Stimulated activated CD8-positive, alpha-beta memory T cell treated with anti-CD3 and anti-CD28 coated beads, Interleukin-4, amount 100 ng/mL, for 24 hours (primary cell): ENCODE measurements at places on chromosomes 13 and 19.

DNA sequence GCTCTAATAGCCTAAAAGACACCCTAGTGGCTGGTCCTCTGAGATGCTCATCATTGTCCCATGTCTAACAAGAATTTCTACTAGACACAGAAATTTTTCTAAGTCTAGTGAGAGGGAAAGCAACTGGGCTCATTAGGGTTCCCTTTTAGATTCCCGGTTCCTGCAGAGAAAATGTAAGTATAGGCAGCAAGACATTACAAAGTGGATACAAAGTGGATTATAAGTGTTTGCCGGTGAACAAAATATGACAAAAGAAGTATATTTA, 20.8 kb upstream of the TMTC4 start:
- no peak for DNase-seq

- no peak for DNase-seq
Observed at GRCh38 chr13:43401361-43401760, 378.0 kb downstream of the DNAJC15 start.

DNA sequence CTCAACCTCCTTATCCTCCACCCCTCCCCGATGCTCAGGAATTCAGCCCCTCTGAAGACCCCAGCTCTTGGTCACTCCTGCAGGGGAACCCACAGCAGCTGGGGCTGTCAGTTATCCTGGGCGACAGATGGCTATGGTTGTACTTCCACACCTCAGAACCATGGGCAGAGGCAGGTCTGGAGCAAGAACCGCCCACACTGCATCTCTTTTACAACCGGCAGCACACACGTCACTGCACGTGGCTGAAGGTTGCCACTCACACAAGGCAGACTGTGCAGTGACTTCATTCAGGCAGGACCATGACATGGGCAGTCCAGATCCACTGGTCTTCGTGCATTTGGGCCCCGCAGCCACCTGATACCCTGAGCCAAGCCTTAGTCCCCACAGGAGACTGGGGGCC, 21.5 kb upstream of the SDHAF1 start:
- no peak for DNase-seq

DNA sequence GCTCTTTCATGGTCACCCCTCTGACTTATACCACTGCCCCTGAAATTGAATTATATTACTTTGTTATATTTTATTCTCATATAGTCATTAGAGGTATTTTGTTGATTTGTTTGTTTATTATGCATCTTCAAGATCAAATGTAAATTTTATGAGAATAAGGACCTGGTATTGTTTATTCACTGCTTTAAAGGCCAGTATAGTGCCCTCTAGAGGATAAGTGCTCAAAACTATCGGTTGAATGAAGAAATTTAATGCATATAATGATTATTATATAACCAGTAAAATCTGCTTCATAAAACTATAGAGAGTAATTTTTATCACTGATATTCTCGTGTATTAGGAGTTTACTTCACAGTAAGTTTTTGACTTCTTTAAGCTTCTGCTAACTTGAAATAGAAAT, 1401.9 kb downstream of the SLITRK1 start:
- no peak for DNase-seq

DNA sequence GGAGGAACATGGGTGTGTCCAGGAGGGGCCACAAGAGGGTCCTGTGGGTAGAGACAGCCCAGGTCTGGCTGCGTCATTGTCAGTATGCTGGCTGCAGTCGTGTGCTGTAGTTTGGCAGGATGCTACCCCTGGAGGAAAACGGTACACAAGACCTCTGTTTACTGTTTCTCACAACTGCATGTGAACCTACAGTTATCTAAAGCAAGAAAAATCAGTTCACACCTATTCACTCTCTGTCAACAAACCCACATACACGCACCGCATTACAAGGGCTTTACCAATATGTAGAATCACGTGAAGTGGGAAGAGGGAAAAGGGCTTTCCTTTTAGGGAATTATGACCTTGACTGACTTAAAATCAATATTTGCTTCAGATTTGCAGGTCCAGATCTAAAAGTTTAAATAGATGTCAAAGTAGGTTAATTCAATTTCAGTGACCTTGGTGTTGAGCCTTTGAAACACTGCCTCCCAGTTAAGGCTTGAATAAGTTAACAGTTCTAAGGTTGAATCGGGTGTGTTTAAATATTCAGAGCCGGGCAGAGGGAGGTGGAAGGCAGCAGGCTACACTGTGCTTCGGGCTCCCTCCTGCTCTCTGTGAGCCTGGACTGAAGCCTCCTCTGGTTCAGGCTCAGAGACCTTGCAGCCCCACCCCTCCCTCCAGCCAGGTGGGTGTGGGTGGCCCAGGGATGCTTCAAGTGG, 17.2 kb upstream of the MCF2L start:
- no peak for DNase-seq

DNA sequence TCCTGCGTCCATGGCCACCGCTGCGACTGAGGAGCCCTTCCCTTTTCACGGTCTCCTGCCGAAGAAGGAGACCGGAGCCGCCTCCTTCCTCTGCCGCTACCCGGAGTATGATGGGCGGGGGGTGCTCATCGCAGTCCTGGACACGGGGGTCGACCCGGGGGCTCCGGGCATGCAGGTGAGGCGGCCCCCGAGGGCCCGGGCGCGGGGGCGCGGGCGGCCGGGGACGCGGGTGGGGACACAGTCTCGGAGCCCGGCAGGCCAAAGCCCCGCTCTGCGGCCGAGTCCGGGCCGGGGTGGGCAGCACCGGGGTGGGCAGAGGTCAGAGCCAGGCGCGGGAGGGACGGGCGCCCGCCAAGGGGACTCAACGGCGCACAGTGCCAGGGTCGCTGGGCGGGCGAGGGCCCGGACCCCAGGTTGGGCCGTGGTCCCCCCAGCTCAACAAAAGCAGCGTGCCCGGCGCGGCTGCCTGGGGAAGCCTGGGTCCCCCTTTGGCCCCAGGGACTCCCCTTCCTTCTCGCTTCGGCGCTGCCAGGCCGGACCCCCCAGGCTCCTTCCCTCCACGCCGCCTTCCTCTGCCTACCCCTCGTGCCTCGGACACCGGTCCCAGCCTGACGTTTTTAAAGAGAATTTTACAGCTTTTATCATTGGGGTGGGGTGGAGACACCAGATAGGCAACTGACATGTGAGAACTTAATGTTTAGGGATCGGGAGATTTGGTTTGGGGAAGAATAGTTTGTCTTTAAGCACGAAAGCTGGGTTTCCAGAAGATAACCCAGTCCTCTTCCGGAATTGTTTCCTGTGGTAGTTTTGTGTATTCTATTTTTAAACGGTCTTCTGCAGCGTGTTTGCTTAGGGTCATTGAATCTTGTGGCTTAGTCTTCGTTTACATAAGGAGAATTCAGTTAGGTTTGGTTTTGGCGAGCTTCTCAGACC, 509 bp downstream of the TPP2 start:
- DNase-seq = no peak

- no peak for DNase-seq
Observed at GRCh38 chr13:111659842-111660241, 339.4 kb downstream of the TEX29 start.

- DNase-seq = no peak
Observed at GRCh38 chr13:102191951-102192502, 209.8 kb downstream of the FGF14 start.

DNA sequence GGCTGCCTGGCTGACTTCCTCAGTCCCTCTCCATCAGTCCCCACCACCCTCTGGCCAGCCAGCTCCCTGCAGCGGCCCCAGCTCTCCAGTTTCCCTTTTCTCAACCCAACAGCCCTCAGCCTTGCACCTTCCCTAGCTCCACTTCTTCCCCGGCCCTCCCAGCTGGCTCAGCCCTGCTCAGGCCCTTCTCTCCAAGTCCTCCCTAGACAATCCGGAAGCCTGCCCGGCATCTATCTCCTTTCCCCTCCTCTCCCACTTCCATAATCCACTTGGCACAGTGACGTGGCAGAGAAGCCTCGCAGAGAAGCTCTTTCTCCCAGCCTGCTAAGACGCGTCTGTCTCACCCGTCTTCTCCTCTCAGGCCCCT, 1.1 kb downstream of the UBXN6 start:
- no peak for DNase-seq

- no peak for DNase-seq
Observed at GRCh38 chr19:32719611-32720059, at the start of gene TDRD12. TDRD12 (plus strand) TSS chr19:32719767; CDS start chr19:32720073, 306 bp downstream.

- no peak for DNase-seq
Observed at GRCh38 chr13:32042551-32042950, 11.0 kb downstream of the FRY start.

GRCh38 chr13:101624210-101624922, 171.9 kb downstream of the ITGBL1 start:
- DNase-seq = no peak

DNA sequence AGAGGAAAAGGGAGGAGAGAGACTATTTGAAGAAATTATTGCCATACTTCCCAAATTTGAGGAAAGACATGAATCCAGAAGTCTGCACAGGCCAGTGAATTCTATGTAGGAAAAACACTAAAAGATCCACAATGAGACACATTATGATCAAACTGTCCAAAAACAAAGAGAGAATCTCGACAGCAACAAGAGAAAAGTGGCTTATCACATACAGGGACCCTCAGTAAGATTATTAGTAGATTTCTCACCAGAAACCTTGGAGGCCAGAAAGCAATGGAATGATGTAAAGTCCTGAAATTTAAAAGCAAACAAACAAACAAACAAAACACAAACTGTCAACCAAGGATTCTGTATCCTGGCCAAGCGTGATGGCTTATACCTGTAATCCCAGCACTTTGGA, 55.7 kb upstream of the IL17D start:
- DNase-seq = no peak

- no peak for DNase-seq
Observed at GRCh38 chr19:8517551-8518442, 3.8 kb upstream of the ZNF414 start.

- DNase-seq = no peak
Observed at GRCh38 chr13:98976338-98976737, 1.5 kb downstream of the DOCK9 start.

DNA sequence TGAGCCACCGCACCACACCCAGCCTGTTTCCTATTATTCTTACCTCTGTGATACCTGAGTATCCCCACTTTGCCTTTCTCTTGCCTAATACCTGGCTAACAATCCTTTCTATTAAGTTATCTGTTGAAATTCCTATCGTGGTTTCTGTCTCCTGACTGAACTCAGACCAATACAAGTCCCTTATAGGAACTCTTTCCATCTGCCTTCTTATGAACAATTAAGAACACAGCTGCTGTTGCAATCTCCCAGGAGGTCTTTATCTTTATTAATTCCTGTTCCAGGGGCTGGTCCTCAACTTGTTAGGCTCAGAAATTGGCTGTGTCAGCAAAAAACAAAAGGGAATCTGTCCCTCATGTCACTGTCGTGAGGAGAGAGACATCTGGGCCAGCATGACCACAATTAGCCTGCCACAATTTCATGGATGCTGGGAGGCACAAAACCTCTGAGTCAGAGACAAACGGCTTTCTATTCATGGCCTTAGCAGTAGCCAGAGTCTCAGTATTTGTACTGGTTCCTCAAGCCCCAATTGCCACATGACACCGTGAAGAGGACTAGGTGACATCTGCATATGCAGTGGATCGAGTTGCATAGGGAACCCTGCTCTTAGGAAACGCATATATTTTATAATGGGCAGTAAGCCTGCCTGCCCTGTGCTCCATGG, 58.2 kb downstream of the NUFIP1 start:
- no peak for DNase-seq
